ENCODE measurements at places on chromosomes 6 and 20.

- DNase-seq: no peak
Measured at GRCh38 chr6:6645261-6645917, 56.9 kb downstream of the LY86 start.

- no peak for DNase-seq
Measured at GRCh38 chr6:81894306-81894705, 141.8 kb upstream of the TENT5A start.

- DNase-seq: no peak
Measured at GRCh38 chr6:102488729-102489128, 1095.2 kb downstream of the GRIK2 start.

DNA sequence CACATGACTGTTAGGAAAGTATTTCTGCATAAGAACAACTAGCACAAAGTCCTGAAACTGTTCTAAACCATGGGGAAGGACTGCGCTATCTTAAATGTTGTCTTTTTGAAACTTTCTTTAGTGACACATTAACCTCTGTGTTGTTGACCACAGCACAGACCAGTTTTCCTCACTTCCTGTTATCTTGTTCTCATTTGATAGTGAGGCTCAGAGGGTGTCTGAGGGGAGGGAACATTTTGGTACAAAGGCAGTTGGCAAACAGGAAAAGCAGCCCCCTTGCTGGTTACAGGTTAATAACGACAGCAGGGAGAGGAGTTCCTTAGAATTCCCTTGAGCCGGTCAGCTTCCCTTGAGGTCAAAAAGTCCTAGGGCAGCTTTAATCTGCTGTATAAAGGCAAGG, 143.5 kb upstream of the BMP2 start:
- DNase-seq: no peak

GRCh38 chr20:59938696-59939051, 1.4 kb downstream of the PPP1R3D start:
- DNase-seq: no peak

DNA sequence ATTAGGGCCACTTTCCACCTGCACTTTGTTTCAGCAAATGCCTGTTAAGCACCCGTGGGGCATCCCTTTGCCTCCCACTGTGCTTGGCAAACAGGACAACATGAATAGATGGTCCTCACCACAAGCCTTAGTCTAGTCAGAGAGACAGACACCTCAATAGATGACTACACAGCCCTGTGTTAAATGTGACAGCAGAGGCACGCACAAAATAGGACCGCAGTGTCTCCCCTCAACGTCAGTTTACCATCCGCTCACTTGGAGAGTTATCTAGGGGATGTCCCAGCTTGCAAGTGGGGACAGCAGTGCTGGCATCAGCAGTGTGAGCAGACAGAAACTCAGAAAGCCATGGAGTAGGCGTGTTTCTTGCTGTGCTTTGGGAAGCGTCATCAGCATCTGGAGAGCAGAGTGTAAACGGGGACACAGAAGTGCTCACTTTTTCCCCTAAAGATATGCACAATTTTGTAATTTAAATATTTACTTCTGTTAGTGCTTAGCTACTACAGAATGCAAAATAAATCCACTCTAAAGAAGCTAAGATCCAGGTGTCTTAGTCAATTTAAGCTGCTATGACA, 66.0 kb upstream of the TXNDC5 start:
- no peak for DNase-seq

All from stimulated activated CD8-positive, alpha-beta memory T cell treated with anti-CD3 and anti-CD28 coated beads, Interleukin-15, amount 100 ng/mL, for 4 hours (primary cell).